ENCODE measurements at places on chromosomes 4 and X.

DNA sequence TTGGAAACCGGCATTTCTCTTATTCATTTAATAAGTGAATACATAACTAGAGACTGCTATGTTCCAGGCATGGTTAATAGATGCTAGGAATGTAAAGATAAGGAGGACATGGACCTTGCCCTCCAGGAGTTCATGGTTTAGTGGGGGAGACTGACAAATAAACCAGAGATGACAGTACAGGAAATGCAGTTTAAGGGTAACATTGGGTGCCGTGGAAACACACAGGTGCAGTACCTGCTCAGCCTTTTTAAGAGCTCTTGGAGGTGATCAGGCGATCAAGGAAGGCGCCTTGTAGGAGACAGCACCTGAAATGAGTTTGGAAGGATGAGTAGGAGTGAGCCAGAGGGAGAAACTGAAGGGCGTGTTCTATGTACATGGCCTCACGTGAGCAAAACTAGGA lies 145.8 kb downstream of the AASDH start:
- DNase-seq = no peak

GRCh38 chr4:2599304-2599654 lies 62.8 kb downstream of the FAM193A start:
- no peak for DNase-seq

GRCh38 chr4:1794809-1795298 lies 1.8 kb downstream of the FGFR3 start:
- DNase-seq = no peak

GRCh38 chr4:37882665-37883296 lies 8.1 kb upstream of the TBC1D1 start:
- no peak for DNase-seq

DNA sequence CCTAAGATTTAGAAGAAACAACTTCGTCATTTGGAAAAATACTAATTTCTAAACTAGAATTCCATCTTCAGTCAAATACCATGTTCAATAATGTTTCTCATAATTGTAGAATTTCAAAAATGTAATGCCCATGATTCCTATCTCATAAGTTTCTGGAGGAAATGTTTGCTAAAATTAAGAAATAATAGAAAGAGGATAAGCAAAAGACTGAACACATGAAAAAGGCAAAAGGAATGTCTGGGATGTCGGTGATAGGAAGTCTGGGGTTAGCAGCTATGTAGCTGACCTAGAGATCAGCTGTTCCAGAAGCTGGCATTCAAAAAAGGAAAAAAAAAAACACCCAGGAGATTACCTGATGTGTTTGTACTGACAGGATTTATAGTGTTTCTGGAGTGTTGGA lies 18.9 kb upstream of the PCDH10 start:
- no peak for DNase-seq

DNA sequence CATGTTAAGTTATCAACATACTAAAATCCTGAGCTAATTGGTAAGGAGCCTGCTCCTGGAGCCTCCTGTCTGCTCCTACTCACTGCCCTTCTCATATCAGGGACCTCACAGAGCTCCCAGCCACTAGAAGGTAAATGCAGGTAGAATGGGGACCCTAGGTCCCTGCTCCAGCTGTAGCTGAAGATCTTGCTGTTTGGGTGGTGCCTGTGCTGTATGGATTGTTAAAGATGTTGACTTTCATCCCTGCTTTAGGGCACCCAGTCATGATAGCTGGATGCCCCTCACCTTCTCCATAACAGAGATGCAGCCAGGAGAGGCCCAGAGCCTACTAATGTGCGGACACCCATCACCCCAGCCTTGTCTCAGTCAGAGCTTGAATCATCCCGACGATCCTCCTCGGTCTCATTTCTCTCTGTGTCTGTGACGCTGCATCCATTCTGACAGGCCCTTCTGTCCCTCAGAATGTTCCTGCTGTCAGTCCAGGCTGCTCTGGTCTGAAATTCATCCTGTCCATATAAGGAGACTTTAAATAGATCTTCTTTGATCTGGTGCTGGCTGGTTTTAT lies 341.7 kb upstream of the GATB start:
- DNase-seq = no peak

GRCh38 chrX:115968436-115969252 lies 201.9 kb upstream of the AGTR2 start:
- peak; percentile 39 for DNase-seq

DNA sequence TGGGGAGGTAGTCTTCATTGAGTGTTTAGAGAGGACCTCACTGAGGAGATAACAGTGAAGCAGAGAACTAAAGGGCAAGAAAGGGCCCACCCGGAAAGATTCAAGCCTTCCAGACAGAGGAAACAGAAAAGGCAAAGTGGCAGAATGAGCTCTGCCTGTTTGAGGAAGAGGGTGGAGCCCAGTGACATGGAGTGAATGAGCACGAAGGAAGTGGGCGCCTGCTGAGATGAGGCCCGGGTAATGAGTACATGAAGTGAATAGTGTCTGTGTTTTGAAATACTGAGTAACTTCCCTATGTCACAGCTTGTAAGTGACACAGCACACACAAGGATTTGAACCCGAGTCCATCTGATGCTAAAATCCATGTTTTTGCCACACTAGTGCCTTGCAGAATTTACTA lies 32.5 kb upstream of the TLR2 start:
- DNase-seq = no peak

- DNase-seq = no peak
Measured at GRCh38 chrX:40100141-40100536, 2.4 kb upstream of the BCOR start.

GRCh38 chr4:27272217-27272616 lies 411.6 kb downstream of the STIM2 start:
- no peak for DNase-seq

- peak; percentile 2 for DNase-seq
Measured at GRCh38 chrX:64975491-64975890, 759 bp downstream of the ZC4H2 start.

- peak; percentile 71 for DNase-seq
Measured at GRCh38 chr4:76998251-76998901, 48.8 kb downstream of the SEPTIN11 start.

DNA sequence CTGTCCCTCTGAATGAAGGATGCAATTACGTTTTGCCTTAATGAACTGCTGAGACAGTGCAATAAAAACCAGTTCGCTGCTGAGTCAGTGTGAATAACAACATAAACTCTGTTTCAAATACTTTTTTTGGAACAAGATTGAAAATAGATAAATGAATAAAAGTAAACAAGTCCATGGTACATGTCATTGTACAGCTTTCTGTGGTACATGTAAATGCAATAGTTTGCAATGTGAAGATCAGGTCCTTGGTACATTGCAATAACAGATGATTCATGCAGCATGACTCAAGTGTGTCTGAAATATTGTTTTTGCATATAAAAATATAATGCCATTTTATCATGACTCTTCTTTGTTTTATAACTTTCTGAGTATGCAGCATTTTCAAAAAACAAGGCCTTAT lies 193.4 kb upstream of the PACRGL start:
- DNase-seq = peak; percentile 93

DNA sequence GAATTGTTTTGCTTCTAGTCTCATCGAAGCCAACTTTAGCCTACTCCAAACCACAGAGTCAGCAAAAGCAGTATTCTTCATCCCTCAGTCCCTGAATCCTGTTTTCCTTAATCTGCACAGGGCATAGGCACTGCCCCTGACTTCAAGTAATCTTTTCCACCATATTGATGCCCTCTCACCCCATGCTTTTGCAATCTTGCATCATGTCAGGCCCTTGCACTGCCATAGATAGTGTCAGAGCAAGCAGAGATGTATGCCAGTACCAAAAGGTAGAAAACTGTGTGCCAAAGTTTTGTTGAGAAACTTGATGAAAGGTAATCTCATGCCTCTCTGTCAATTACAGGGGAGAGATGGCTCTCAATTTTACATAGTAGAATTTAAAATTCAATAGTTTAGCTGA lies 131.1 kb downstream of the CFAP299 start:
- DNase-seq = no peak

- DNase-seq = peak; percentile 94
Measured at GRCh38 chrX:73916931-73917667, 354.1 kb downstream of the CHIC1 start.

DNA sequence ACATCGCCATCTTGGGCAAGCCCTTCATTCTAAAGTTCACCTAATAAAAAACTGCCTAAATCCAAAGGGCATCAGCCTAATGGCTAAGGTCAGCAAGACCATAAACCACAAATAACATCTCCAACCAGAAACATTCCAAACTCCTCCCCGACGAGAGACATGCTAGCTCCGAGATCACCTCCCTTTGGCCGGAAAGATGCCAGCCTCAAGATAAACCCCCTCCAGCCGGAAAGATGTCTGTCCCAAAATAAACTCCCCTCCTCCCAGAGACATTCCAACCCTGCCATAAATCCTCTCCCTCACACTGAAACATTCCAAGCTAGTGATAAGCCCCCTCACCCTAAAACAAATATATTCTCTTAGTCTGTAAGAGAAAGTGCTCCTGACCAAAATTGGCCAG lies 13.3 kb upstream of the DYNLT3 start:
- DNase-seq = no peak

- DNase-seq = no peak
Measured at GRCh38 chr4:45155081-45155777, 428.9 kb upstream of the GNPDA2 start.

- no peak for DNase-seq
Measured at GRCh38 chrX:71908387-71908786, 2.3 kb upstream of the NHSL2 start.

DNA sequence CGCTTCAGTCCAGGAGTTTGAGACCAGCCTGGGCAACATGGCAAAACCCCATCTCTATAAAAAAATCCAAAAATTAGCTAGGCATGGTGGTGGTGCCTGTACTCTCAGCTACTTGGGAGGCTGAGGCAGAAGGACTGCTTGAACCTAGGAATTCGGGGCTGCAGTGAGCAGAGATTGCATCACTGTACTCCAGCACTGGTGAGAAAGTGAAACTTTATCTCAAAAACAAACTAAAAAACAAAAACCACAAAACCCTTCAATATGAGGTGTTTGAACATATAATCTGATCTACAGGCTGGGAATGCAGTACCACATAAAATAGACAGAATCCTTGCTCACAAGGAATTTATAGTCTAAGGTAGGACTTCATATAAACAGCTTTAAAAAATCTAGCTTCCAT lies 103.9 kb downstream of the PDS5A start:
- DNase-seq = peak; percentile 8

GRCh38 chrX:140821280-140821679 lies 111.7 kb downstream of the LINC00632 start:
- DNase-seq = no peak

DNA sequence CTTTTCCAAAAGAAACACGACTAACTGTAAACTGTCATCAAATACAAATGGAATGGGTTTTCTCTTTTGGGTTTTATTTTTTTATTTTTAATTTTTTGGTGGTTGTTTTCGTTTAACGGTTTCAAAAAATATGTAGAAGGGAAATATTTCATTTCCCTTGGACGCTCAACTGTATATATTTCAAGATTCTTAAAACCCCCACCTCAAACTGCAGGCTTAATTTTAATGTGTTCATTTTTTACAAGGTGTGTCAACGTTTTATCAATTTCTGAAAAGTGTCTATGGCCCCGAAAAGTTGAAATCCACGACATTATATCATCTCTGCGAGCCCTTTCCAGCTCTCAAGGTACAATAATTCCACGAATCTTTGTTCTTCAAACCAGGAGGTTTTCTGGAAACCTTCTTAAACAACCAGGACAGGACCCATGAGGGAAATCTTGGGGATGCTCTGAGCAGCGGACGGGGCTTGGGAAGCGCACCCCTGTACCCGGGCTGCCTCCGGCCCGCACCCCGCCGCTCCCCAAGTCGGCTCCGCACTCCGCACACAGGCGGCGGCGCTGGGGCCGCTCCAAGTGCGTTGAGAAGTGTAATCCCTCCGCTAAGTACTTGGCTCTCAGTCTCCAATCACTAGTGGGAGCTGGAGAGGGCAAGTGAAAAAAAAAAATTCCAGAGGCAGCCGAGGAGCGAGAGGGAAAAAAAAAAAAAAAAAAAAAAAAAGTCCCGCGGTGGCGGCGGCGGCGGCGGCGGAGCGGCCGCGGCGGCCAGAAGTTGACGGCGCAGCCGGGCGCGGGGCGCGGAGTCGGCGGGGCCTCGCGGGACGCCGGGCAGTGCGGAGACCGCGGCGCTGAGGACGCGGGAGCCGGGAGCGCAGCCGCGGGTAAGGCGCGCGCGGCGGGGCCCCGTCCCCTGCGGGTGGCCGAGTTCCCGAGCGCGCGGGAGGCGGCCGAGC lies at the start of gene BMPR1B:
Gene BMPR1B, plus strand, starts transcription at position 764 of the 949 bp plus-strand sequence. CDS start 346,470 bp downstream, outside the sequence.
- DNase-seq = peak; percentile 80

DNA sequence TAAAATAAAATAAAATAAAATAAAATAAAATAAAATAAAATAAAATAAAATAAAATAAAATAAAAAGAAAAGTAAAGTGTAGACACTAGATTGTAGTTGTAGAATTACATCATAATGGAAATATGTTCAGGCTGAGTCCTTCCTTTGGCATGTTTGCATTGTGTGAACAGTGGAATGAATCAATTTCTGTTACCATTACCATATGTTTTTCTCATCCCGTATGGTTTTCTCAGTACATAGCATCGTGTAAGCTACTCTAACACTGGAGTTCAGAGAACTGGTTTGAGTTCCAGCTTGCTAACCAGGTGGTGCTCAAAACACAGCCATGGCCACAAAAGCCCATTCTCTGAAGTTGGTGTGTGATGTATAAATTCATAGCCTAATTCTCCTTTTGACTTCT lies 45.9 kb downstream of the USP11 start:
- DNase-seq = peak; percentile 33

GRCh38 chrX:138718941-138719340 lies 7.4 kb upstream of the FGF13 start:
- DNase-seq = peak; percentile 16

DNA sequence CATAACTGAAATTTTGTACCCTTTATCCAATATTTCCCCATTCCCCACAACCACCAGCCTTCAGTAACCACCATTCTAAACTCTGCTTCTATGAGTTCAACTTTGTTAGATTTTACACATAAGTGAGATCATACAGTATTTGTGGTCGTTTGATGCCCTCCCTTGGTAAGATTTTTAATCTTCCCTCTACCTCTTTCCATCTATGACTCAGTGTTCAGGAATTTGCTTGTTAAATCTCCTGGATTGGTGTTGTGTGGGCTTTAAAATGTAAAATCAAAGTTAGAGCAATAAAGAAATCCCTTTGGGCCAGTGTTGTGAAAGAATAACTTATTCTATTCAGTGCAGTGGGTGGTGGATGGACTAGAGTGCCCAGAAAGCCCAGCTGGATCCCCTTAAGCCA lies 37.4 kb downstream of the SLC16A2 start:
- peak; percentile 87 for DNase-seq

DNA sequence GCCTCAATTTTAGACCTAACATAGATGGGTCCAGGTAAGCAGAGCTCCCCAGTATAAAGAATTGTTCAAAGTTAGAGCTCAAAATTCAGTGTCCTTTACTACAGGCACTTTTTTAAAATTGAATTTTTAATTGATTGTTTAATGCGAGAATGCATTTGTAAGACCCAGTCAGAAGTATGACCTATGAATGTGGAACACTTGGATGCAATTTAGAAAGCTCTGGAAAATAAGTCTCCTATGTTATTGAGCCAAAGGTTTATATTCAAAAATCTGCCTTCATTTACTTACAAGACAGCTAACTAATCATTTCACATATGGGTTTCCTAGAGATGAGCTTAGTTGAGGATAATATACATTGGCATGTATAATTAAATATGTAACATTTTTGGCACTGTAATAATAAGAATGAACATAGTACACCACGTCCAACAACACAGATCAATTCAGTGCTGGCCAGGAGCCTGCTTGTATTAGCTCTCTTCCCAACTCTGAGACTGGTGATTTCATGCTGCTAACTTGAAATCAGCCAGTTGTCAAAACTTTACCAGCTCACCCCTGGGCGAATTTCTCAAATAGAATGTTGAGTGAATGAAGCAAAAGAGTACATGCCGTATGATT lies 197.2 kb upstream of the NPY2R start:
- DNase-seq = no peak
